AG08395 (cell line): ENCODE measurements at places on chromosomes 7 and 10.
A peak's percentile ranks its signal among the peaks of the same experiment; 100 is the strongest.

DNA sequence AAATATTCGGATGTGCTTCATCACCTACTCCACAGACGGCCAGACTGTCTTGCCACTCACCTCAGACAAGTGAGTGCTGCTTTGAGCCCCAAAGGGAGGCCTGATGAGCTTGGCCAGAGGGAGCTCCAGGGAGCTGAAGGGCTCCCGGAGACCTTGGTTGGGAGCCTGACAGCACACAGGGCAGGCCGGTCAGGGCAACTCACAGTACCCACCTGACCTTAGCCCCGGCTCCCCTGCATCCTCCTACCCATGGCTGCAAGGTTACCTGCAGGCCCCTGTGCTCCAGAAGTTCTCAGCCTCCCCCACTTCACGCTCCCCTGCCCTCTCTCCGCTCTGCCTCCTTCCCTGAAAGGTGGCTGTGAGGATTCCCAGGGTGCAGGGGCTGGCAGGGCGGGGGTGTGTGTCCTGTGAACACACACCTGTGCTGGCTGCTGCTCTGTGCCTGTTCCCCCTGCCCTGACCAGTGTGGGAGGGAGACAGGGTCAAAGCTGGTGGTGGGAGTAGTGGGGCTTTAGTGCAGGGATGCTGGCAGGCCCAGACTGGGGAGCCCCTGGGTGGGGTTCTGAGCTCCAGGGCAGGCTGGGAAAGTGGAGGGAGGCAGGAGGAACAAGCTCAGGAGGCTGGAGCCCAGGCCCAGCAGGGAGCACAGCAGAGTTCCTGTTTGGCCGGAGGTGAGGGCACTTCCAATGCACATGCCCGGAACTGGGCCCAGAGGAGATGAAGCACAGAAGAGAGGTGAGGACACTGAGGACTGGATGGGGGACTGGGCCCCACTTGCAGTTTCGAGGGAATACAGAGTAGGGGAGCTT lies 7.2 kb downstream of the ANTXRL start:
- no peak for DNase-seq

DNA sequence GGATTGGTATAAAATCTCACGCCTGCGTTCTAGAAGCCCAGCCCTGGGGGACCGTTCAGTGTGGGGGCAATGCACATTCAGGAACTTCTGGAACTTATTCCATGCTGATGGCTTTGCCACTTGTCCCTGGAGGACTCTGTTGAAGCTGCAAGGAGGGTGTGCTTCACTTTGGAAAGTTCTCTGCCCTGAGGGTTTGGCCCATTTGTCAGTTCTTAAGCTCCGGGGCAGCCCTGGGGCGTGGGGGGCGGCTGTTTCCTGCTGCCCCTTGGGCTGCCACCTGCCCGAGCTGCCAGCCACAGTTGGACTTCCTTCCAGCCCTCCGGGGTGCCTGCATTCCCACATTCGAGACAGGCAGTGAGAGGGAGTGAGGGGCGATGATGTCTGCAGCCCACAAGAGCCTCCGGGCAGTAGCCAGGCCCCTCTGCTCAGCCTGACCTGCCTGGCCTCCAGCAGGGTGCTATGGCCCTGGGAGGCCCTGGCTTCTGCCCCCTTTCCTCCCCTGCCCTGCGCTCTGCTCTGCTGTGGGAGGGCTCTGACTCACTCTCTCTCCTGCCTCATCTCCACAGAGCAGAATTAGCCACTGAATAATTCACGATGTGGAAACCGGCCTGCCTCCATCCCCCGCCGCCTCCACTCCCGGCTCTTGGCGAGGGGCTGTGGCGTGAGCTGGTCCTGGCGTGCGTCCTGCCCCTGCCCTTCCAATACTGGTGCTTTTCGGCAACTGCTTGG lies 1.9 kb downstream of the TTYH3 start:
- peak; percentile 86 for DNase-seq

DNA sequence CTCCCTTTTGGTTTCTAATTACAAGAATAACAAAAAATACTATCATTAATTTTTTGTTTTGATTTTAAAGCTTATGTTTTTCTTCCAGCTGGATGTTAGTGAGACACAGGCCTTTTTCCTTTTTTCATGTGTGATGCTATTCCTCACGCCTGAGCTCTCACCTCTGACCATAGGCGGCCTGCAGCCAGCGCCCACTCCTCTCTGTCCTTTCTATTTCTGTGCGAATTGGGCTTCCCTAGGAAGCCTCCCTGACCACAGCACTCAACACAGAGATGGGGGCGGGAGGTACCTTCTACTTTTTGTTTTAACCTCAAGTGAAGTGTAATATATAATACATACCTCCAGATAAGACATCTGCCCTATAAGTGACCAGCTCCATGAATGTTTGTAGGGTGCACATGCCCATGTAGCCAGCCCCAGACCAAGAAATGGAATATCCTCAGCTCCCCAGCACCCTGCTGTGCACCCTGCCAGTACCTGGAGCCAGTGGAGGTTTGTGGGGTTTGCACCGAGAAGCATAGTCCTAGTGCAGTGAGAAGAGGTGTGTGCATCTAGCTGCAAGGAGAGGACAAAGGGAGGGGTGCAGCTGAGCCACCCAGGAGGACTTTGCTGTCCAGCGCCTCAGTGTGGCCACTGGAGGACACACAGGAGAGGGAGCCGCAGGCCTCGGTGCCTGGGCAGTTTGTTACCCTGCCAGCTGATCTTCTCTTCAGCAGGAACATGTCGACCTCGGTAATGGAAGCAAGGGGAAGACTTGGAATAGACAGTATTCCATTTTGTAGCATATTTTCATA lies 38.5 kb downstream of the BNIP3 start:
- DNase-seq: peak; percentile 31

- DNase-seq: no peak
These were observed 219.3 kb upstream of the MKLN1 start for GRCh38 chr7:131108212-131108940.

DNA sequence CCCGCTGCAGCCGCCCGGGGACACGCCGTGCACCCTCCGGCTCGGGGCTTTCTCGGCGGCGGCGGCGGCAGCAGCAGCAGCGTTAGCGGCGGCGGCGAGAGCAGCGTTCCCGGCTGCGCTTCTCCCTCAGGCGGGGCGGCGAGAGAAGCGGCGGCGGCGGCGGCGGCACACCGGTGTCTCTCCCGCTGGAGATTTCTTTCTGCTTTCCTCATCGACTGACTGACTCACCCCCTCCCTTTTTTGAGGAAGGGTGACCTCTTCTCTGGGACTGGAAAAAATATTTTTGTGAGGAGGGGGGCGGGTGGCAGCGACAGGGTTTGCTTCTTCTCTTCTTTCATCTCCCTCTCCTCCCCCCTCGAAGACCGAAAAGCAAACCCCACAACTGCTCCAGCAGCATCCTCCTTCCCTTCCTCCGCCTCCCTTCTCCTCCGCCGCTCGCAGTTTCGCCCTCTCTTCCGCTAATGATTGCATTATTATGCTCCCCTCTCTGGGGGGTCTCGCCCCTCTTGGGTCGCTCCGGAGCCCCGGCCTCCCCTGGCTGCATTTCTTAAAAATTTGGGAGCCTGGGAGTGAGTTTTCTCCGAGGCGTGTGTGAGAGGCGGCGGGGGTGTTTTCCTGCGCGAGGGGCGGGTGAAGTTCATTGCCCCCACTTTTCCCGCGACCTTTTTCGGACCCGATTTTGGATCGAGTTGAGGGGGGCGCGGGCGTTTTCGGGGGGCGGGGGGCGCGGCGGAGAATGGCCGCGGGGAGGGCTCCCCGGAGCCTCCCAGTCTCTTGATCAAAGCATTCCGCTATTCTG lies 411 bp downstream of the AUTS2 start:
- peak; percentile 35 for DNase-seq

DNA sequence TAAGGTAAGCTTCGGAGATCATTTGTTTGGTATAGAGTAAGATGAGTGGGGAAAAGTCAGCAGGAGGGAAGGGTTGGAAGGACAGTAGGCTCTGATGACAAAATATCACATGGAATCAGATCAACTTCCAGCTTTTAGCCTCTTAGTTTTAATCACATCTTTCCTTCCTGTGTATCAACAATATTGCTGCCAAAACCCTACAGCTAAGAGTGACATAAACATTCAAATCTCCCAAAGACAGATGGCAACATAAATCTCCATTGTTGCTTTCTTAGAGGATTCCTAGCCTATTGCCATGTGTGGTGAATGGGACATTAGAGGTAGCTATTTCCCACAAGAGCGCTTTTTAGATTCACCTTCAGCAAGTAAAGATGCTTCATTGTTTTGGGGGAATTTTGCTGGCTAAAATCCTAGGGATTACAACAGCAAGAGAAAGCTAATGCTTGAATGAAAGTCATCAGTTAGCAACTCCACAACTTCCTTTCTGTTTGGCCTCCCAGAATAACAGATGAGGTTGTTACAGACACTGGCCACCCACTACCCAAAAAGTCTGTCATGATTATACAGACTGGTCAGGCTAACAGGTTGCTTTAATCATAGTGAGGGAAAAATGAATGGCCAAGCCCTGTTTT lies 35.2 kb upstream of the FZD1 start:
- DNase-seq: no peak

- peak; percentile 91 for DNase-seq
These were observed 33.5 kb upstream of the ADAM12 start for GRCh38 chr10:126421756-126422256.

DNA sequence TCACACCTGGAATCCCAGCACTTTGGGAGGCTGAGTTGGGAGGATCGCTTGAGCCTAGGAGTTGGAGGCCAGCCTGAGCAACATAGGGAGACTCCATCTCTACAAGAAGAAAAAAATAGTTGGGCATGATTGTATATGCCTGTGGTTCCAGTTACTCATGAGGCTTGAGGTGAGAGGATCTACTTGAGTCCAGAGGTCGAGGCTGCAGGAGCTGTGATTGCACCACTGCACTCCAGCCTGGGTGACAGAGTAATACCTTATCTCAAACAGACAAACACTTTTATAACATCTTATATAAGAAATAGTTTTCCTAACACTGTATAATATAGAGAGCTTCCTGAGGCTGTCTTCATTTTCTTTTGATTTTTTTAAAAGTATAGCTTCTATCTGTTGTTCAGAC lies 448.4 kb upstream of the COBL start:
- DNase-seq: no peak

GRCh38 chr7:158682456-158682855 lies 22.1 kb downstream of the NCAPG2 start:
- DNase-seq: no peak
